Memory B cell (primary cell): ENCODE measurements at places on chromosomes 16 and 17.

GRCh38 chr16:73000020-73000906 is 47.7 kb downstream of the ZFHX3 start:
- no peaks in the 10 kb centered on the region for H3K4me1 ChIP-seq
- H3K27ac ChIP-seq, result no peak overlapping the region
- no peak overlapping the region for H3K4me3 ChIP-seq
- DNase-seq, result no peak
- peaks cover 3% of the 10 kb centered on the region for H3K36me3 ChIP-seq
- no peaks in the 10 kb centered on the region for H3K27me3 ChIP-seq

- DNase-seq, result no peak
- peaks cover 2% of the 10 kb centered on the region for H3K36me3 ChIP-seq
- H3K27me3 ChIP-seq, result no peaks in the 10 kb centered on the region
- no peak overlapping the region for H3K4me3 ChIP-seq
- H3K4me1 ChIP-seq, result peaks cover 6% of the 10 kb centered on the region
Measured at GRCh38 chr16:67865318-67865717, 7.5 kb upstream of the EDC4 start.

GRCh38 chr17:42561897-42562387 is at the start of gene COASY:
TSS of gene COASY (plus strand) at chr17:42562148. CDS start at chr17:42562623, 475 bp downstream.
- peak; percentile 93 for DNase-seq
- H3K27ac ChIP-seq, result peak within 1 kb of the TSS; percentile 90
- H3K36me3 ChIP-seq, result no peaks in the 10 kb centered on the region
- H3K4me3 ChIP-seq, result peak within 1 kb of the TSS; percentile 94
- peaks cover 22% of the 10 kb centered on the region for H3K4me1 ChIP-seq

DNA sequence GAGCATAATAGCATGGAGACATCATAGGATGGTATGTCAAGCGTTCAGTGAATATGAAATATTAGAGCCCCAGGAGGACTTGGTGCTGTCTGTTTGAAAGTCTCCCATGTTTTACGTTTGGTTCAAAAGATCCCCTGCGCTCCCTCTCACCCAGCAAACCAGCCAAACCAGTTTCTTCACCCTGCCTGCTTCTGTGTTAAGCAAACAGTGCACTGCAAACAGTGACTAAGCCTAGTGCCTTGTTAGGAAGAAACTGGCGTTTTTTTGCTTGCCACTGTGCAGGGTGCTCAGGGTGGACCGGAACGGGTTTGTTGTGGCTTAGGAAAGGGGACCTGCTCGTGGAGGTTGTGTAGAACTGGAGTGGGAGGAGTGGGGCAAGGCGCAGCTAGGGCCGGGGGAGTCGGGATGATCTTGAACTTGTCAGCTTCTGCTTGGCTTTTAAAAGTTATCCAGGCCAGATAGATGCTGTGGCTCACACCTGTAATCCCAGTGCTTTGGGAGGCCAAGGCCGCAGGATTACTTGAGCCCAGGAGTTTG is 7.7 kb downstream of the CDH1 start:
- H3K36me3 ChIP-seq, result no peaks in the 10 kb centered on the region
- DNase-seq, result no peak
- no peak overlapping the region for H3K27ac ChIP-seq
